Progenitor cell of endocrine pancreas (in vitro differentiated cells): ENCODE measurements at places on chromosomes 7 and 10.

- DNase-seq, result no peak
Observed at GRCh38 chr10:76209135-76209534, 777.7 kb downstream of the LRMDA start.

- DNase-seq, result no peak
Observed at GRCh38 chr7:42605406-42606192, 306.3 kb downstream of the C7orf25 start.

GRCh38 chr7:39554583-39555165 is 11.5 kb upstream of the YAE1 start:
- DNase-seq, result no peak

- no peak for DNase-seq
Observed at GRCh38 chr7:115233809-115234208, 311.9 kb downstream of the MDFIC start.

- no peak for DNase-seq
Observed at GRCh38 chr10:58444876-58445275, 59.7 kb downstream of the TFAM start.

GRCh38 chr7:25844102-25844870 is 307.7 kb upstream of the NFE2L3 start:
- no peak for DNase-seq

DNA sequence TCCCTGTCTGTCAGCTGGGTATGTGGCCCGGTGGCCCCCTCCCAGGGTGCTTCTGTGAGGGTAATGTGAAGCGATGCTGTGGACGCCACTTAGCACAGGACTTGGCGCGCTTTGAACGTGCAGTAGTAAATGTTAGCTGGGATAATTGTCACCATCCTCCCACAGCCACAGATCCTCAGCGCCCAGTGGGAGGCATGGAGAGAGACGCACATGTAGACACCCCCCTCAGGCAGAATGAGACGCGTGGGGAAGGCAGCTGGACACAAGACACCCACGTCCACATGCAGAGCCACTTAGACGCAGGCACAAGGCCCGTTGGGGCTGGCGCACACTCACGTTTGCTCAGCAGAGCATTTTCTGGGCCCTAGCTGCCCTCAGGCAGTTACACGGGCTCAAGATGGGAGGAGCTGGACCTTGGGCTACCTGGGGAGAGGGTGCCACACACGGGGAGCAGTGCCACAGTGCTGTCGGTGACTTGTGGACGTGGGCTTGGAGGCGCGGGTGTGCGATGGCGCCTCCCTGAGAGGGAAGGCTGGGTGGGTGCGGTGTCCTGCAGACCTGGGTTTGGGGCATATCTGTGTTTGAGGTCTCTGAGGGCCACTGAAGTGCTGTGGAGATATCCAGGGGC is 26.4 kb downstream of the ADCYAP1R1 start:
- no peak for DNase-seq

DNA sequence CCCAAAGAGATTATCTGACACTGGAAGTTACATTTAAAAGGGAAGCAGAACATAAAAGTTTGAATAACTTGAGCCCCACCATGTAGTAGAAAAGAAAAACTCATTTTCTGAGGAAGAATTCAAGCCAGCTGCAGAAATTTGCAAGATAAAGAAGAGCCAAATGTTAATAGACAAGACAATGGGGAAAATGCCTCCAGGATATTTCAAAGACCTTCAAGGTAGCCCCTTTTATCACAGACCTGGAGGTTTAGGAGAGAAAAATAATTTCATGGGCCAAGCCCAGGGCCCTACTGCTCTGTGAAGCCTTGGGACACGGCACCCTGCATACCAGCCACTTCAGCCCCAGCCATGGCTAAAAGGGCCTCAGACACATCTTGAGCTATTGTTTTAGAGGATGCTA is 18.4 kb upstream of the AKR1C1 start:
- DNase-seq, result no peak

DNA sequence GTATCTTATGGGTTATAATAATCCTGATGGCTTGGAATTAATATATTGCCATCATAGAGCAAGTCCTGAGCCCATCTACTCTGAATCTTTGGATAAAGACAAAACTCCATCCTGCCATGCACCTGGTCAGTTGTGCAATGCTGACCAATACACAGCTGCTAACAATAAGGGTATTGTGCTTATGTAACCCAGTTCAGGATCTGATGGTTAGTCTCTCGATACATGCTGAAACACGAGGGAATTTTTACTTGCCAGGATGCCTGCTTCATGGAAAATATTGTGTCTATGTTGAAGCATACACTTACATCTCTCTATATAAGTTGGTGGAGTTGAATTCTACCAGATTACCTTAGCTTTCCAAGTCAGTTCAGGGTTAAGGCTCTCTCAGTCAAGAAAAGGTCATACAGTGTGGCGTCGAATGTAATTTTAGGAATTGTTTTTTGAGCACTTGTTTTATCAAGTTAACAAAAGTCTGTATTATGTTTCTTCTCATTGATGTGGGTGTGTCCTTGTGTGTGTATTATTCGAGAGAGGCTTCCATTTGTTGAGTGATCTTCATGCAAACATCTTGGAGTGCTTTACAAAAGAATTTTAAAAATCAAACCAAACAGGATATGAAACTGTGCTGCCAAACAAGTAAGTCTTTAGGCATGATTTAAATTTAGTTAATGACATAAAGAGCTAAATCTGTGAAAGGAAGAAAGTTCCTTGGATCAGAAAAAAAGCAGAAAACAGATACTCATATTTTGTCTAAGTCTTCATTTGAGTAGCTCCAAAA is 449.1 kb downstream of the SUGCT start:
- no peak for DNase-seq

- DNase-seq, result no peak
Observed at GRCh38 chr10:18743926-18744325, 84.7 kb downstream of the ARL5B start.

- no peak for DNase-seq
Observed at GRCh38 chr10:124450783-124451057, 885 bp upstream of the NKX1-2 start.

GRCh38 chr7:83054472-83054871 is 108.2 kb downstream of the PCLO start:
- no peak for DNase-seq

- DNase-seq, result no peak
Observed at GRCh38 chr10:69578508-69578991, 5.3 kb upstream of the NEUROG3 start.

DNA sequence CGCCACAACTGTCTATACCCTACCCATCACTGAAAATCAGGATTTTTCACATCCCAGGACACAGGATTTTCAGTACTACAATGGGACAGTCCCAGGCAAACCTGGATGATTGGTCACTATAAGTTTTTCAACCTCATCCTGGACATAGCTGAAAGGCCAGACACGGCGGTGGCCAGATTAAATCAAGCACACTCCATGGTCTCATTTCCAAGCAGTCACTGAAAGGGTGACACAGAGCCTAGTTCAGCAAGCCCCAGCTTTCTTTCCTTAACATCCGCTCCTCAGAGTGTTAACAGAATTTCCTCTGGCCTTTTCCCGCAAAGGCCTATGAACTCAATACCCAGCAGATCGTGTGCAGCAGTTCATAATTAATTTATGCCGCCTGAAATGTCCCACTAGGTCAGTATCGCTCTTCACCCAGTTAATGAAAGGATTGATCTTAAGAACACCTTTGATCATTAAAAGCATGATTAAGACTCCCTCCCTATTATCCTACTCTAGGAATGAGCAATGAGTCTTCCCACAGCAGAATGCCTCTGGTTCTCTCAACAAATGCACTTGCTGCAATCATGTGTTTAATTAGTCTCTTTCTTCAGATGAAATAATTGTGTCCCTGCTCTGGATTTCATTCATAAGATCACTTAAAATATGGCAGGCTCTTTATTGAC is 104.0 kb upstream of the NANOS1 start:
- no peak for DNase-seq

GRCh38 chr7:140263277-140263676 is 86.5 kb upstream of the KDM7A start:
- no peak for DNase-seq

- no peak for DNase-seq
Observed at GRCh38 chr10:119283387-119283786, 76.0 kb downstream of the GRK5 start.

- DNase-seq, result no peak
Observed at GRCh38 chr10:124004663-124005004, 88.8 kb downstream of the CHST15 start.

DNA sequence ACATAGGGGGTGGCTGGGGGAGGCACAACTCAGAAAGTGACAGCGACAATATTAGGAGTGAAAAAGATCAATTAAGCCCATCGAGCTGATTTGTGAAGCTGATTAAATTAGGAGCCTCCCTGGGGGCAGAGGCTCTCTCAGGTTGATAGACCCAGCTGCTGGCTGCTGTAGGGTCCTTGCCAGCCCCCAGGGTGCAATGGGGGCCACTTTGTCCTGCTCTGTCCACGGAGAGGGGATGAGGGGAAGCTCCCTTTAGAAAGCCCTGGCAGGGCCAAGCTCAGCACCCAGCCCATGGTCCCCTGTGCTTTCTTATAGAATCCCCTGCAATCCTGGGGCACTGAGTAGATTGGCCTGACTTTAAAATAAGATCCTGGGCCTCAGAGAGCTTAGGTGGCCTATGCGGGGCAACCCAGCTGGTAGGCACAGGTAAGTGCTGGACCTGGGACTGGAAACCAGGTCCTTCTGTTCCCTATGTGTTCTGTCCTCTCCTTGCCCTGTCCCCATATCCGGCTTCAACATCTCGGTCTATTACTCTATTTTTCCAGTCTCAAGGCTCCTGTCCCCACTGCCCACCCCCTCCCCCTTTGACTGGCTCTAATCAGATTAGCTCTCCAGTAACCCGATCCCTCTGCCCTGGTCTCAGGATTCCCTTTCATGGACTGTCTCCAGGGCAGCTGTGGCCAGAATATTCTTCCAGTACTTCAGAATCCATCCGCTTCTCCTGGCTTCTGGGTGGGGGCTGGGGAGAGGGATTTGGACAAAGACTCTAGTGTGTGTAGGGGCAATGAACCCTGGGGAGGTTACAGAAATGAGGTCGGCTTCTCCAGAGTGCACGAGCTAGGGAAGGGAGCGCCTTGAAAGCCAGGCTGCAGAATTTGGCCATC is 259.6 kb downstream of the RPS24 start:
- no peak for DNase-seq

DNA sequence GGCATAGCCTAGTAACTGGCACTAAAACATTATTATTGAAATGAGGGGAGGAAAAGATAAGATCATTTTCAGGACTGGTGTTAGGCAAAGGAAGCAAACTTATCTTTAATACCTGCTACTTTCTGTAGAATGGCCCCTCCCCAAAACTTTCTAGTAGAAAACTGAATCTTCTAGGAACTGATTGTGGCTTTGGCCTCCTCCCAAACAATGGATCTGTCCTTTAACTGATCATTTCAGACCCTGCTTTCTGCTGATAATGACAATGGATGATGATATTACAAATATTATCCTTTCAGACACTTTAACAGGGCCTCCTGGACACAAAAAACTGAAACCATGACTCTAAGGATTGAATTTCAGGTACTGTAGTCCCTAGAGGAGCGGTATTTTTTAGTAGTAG is 55.1 kb downstream of the EZH2 start:
- no peak for DNase-seq

DNA sequence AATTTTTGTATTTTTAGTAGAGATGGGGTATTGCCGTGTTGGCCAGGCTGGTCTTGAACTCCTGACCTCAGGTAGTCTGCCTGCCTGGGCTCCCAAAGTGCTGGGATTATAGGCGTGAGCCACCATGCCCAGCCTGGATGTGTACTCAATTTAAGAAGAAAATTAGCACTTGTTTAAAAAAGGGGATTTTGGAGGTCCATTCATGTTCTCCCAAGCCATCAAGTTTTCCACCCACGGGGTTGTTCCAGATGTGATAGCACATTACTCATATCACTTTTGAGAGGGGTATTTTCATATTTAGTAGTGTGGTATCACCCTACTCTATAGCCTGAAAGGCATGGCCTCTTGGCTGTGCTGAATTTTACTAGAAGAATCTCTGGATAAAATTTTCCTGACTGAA is 10.5 kb upstream of the SLC26A3 start:
- DNase-seq, result no peak

- DNase-seq, result no peak
Observed at GRCh38 chr10:24453973-24454372, 245.0 kb downstream of the KIAA1217 start.

GRCh38 chr7:48438206-48438605 is 266.9 kb downstream of the ABCA13 start:
- no peak for DNase-seq

- no peak for DNase-seq
Observed at GRCh38 chr7:152959610-152960009, 200.1 kb downstream of the ACTR3B start.

DNA sequence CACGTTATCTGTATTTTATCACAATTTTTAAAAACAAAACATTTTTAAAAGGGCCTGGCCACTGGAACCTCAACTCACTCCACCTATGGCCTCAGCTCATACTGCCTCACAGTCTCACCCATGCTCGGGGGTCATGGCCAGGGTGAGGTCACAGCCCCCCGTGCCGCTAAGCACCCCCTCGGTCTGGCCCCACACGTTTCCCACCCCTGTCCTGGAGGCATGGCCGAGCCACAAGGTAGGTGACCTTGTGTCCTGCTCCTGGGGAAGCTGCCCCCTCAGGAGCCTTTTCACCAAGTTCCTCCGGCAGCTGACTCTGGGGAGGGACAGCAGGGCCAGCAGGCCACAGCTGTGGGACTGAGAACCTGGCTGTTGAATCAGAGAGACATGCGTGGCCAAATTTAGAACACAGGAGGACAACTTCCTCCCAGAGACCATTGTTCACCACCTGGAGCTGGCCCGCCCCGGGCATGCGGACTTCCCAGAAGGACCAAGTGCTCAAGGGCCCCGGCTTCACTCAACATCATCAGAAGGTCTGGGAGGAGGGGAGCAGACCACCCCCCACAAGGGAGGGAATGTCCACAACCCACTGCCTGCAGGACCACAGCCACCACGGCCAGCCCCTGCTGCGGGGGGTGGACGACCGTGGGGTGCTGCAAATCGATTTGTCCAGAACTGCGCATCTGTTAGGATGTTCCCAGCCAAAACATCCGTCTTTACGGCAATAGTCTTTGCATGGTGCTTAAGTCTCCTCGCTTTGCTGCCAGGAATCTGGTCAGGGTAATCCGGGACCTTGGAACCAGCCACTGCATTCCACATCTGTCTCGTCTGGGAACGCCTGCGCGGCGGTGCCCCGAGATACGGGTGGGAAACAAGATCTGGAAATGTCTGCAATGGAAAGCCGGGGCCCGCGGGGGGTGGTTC is 48.6 kb upstream of the PDGFA start:
- no peak for DNase-seq
